ENCODE measurements at places on chromosomes 7 and 10.

DNA sequence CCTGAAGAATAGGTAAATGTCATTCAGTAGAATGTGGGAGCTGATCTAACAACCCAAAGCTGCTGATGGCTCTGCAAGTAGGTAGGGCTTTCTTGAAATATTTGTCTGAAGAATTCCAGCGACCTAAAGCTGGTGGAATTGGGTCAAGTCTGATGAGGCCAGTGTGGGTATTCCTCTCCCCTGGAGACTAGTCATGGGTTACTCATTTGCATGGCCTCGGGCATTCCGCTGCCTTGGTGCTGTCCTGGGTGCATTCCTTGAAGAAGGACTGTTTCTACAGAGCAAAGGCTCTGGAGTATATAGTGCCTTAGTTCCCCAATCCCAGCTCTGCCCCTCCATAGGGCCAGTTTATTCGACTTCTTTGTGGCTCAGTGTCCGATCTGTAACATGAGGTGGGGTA is 19.2 kb downstream of the PDK4 start:
- DNase-seq = peak; percentile 57

DNA sequence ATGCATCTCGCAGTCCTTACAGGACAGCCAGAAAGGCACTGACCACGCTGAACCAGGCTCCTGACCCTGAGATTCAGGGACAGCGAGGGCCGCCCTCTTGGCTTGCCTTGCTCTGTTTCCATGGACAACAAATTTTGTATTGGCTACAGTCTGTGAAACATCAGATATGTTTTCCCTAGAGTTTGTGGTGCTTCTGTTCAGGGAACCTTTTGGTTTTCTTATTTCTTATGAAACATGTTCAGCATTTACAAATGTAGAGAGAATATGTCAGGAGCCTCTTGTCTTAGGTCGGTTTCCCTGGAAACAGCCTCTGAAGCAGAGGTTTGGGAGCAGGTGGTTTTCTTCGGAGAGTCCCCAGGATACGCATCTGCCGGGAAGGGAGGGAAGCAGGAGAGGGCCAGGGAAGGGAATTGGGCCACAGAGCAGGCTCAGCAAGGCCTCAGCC is 260.1 kb downstream of the CCDC3 start:
- no peak for DNase-seq

- no peak for DNase-seq
Measured at GRCh38 chr7:20870977-20871376, 84.3 kb upstream of the SP8 start.

- DNase-seq = no peak
Measured at GRCh38 chr10:91768123-91768522, 30.1 kb upstream of the TNKS2 start.

DNA sequence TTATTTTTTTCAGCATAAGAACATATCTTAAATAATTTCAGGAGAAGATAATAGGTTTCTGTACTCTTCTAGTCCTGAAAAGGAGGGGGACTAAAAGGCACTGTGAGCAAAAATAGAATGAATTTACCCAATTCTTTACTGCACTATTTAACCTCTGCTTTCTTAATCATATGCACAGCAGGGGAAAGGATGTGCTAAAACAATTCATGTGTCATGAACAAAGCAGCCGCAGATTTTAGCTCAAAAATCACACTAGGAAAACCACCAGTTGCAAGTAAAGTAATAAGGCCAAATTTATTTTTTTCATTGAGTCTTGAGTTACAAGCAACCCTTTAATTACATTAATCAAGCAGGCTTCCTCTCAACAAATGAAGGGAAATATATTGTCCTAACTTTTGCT is 80.1 kb downstream of the CABCOCO1 start:
- DNase-seq = no peak

DNA sequence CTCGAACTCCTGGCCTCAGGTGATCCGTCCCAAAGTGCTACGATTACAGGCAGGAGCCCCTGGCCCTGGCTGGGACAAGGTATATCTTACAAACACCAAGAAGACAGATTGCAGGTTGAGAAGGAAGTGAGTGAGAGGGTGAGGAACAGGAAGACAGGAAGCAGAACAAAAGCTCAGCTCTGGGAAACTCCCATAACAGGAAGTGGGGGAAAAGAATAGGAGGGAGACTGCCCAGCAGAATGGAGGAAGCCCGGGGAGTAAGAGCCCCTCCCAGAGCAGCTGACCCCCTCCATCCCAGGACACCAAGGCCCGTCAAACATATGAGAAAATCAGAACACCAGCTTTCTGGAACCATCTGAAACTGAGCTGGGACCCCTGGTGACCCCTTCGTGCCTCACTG is 2.9 kb downstream of the TECPR1 start:
- peak; percentile 47 for DNase-seq

DNA sequence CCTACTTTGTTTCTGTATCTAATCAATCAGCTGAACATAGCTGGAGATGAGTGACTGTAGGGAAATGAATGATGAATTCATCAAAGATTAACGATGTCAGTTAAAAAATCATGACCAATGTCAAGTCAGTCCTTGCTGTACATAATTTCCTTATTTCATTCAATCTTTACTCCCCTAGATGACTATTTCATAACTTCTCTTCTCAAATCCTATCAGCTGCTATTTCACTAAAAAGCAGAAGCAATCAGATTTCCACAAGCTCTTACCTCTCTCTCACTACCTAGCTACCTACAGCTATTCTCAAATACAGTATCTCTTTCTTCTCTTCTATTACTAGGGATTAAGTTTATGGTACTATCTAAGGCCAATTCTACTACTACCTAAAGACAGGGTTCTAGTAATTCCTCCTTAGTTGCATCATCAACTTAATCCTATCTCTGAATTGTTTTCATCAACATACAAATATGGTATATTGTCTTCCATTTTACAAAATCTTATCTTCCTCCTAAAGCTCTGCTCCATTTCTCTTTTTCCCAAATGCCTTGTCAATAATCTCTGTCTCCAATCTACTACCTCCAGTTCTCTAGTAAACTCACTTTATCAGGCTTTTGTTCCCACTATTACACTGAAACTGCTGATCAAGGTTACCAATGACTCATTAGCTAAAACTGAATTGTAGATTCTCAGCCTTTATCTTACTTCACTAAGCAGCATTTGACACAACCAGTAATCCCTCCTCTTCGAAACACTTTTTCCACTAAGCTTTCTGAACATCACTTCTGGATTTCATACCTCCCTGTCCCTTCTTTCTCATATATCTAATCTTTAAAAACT is 28.4 kb downstream of the JMJD1C start:
- peak; percentile 47 for DNase-seq

DNA sequence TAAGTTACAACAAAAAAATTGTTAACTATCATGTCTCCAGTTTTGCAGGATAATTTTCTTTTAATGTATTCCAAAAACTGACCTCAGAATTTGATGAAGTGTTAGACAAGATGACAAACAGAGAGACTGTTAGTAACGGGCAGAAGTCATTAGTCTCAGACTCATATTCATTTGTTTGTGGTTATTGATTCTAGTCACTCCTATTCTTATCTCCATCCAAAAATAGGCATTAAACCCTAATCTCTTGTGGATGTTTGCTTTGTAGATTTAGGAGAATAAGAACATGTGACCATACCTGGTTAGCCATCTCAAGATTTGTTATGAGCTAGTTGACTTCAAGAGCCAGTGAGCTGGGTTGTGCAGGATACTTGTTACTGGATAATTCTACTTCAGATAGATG is 261.1 kb downstream of the AUTS2 start:
- DNase-seq = no peak

DNA sequence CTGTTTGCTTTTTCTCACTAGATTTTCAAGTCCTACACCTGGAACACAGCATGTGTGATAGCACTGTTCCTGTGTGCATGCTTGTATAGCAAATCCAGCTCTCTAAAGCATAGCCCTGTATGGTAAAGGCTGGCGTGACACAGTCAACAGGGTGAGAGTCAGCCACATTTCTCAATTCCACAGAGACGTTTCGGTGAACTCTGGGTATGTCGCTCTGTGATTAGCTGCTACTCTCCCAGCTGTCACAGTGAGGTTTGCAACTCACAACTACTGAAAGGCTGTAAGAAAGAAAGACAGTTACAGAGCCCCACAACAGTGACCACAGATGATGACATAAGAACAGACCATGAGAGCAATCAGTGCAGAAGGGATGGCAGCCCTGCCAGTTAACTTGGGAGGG is 170.6 kb upstream of the IMMP2L start:
- DNase-seq = no peak
